Activated effector memory CD4-positive, alpha-beta T cell treated with Interleukin-2 at 50 U/mL for 16 hours (primary cell): ENCODE measurements at places on chromosomes 5 and 9.

GRCh38 chr5:140295414-140295813 lies 7.5 kb downstream of the PFDN1 start:
- DNase-seq: no peak

GRCh38 chr9:15416880-15417279 lies 5.8 kb upstream of the SNAPC3 start:
- DNase-seq: peak; percentile 12

GRCh38 chr5:72842816-72843215 lies 26.4 kb downstream of the TNPO1 start:
- DNase-seq: no peak

DNA sequence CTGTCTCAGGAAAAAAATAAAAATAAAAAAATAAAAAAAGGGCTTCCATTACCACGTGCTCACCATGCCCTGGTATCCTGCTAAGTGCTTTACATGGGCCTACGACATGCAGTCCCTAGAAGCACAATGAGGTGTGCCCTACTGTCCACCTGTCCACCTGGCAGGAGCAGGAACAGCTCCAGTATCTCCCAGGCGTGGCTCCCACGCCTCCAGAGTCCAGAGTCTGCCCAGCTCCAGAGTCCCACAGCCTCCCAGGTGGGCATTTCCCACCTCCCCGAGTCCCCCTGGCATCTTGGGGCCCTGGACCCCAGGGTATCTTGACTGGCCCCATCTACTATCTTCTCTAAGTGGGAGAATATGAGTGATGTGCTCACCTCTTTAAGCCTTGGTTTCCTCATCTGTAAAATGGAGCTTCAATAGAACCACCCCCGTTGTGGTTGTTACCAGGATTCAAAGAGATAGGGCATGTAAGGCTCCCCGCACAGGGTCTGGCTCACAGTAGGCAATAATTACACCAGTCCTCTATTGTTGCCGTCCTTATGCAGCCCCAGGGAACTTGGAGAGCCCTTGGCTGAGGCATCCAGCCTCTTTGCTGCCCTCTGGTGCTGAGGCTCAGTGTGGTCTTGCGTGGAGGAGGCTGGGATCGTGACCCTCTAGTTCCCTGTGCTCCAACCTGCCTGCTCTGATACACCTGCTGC lies 8.9 kb downstream of the CXCL14 start:
- no peak for DNase-seq

DNA sequence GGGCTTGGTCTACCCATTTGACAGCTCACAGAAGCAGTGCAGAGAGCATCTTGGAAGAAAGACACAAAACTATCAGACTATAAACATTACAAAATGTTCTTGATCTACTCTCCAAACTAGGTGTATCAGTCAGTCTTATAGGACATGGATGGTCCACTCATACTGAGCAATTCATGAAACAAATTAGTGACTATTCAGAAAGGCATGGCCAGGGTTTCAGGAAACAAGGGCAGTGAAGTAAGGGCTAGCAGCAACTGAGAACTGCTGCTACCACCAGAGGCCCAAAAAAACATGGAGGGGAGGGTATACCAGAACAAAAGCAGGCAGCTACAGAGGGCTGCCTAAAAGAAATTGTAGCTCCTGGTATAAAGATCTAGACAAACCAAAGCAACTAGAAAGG lies 287.0 kb downstream of the PIK3R1 start:
- no peak for DNase-seq

DNA sequence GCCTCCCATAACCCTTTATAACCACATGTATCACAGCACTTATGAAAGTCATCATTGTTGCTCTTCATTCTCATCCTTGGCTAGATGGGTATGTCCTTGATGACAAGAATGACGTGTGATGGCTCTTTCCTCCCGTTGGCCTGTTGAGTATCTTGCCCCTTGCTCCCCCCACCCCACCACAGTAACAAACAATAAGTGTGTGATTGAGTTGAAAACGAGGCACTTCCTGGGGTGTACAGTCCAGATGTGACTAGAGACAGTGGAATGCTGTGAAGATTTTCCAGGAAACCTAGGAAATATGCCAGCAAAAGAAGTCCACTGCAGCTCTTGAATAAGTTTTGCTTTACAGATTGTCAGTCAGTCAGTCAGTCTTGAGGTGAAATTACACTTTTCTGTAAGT lies 262.5 kb downstream of the ELAVL2 start:
- no peak for DNase-seq
